ENCODE measurements at places on chromosomes 3 and 15.

GRCh38 chr3:6097021-6097420 is 763.9 kb upstream of the GRM7 start:
- DNase-seq = no peak

DNA sequence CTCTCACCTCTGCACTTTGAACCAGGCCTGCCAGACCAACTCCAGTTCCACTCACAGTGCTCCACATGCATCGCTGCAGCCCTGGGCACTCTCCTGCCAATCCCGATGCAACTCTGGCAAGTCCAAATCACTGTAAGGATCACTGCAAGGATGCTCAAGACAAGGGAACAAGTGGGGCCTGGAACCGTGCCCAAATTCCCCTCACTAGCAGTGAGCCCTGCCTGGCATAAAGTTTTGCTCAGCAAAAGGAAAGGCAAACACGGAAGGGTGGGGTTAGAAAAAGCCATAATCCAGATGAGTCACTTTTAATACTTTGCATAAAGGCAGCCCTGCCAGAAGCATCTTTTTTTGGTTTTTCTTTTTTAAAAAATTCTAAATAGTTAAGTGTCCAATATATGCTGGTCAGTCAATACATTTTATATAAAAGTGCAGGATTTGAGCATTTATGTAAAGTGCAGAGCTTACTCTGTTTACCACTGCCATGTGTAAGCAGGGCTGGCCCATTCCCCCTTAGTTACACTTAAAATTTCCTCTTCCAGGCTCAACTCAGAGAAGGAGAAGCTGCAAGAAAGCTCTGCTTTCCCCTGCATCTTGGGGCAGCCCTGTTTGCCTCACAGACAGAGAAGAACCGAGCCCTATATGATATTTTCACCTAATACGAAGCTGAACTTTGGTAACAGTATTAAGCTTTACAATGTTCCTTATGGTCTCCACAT is 102.2 kb downstream of the CD47 start:
- DNase-seq = peak; percentile 82

GRCh38 chr15:31279221-31280045 is 47.2 kb upstream of the KLF13 start:
- DNase-seq = no peak

DNA sequence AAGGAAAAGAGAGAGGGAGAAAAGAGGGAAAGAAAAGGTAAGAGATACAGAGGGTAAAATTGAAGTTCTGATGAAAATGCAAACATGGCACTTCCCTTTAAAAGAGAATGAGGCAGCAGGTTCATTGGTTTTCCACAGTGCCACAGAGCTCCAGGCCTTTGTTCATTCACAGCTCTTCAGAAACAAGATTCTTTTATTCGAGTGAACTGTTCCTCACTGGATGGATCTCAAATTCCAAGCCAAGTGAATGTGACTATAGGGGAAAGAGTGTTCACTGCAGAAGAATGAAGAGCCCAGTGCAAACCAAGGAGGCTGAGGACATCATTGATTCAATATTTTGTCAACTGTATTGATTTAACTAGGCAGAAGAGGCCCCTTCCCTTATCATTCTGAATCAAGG is 280.3 kb upstream of the PROK2 start:
- no peak for DNase-seq

DNA sequence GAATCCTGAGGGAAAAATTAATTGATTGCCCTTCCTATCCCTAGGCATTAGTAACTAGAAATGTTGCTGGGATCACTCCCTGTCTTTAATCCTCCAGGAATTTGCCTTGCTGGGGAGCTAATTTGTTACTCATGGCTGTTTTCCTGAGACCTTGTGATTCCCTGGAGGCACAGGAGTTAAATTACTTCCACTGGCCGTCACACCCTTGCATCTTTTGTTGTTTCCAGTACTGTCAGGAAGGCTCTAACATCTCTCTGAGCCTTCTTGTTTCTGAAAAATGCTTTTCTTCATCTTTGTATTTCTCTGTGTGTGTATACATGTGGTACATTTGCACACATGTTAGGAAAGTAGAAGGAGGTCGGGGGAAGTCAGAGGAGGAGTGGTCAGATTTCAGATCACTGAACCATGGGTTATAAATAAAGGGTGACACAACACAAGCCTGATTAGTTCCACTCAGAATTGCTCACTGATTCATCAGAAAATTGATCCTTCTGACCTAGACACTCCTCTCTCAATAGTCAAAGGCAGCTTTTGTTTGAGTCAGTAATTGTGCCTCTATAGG is 23.5 kb upstream of the LRRFIP2 start:
- DNase-seq = peak; percentile 42

- DNase-seq = no peak
Observed at GRCh38 chr15:63072809-63073277, 30.3 kb downstream of the TPM1 start.

- no peak for DNase-seq
Observed at GRCh38 chr3:69695933-69696332, 43.3 kb upstream of the MITF start.

- DNase-seq = no peak
Observed at GRCh38 chr15:43276563-43277200, 10.0 kb upstream of the TGM5 start.

Measured in fibroblast of the aortic adventitia (primary cell).